ENCODE measurements at places on chromosomes 6 and 20. TPM values are rescaled to one million over a fixed set of nuclear protein-coding genes. Genes with fewer than 3 reads are reported as not detected.

- no peak for DNase-seq
These were observed 612.9 kb upstream of the MAN1A1 start for GRCh38 chr6:119962505-119962904.

DNA sequence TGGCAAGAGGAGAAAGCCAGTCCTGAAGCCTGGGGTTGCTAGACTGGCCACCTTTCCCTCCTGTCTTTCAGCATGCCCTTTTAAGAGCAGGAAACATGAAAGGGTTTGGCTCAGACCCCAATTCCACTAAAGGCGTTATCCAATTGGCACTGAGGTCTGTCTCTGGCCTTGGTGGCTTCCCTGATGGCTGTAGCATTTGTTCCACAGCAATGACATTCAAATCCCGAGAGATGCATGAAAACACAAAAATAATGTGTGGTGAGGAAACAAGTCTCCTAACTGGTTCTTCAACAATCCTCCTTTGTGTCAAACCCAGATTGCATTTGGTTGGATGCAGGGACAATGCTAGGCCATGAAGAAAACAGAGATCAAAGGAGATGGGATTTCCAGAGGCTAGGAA lies 56.5 kb upstream of the ADTRP start:
- no peak for DNase-seq

- DNase-seq = no peak
These were observed 59.2 kb upstream of the DUSP22 start for GRCh38 chr6:232982-233640.

DNA sequence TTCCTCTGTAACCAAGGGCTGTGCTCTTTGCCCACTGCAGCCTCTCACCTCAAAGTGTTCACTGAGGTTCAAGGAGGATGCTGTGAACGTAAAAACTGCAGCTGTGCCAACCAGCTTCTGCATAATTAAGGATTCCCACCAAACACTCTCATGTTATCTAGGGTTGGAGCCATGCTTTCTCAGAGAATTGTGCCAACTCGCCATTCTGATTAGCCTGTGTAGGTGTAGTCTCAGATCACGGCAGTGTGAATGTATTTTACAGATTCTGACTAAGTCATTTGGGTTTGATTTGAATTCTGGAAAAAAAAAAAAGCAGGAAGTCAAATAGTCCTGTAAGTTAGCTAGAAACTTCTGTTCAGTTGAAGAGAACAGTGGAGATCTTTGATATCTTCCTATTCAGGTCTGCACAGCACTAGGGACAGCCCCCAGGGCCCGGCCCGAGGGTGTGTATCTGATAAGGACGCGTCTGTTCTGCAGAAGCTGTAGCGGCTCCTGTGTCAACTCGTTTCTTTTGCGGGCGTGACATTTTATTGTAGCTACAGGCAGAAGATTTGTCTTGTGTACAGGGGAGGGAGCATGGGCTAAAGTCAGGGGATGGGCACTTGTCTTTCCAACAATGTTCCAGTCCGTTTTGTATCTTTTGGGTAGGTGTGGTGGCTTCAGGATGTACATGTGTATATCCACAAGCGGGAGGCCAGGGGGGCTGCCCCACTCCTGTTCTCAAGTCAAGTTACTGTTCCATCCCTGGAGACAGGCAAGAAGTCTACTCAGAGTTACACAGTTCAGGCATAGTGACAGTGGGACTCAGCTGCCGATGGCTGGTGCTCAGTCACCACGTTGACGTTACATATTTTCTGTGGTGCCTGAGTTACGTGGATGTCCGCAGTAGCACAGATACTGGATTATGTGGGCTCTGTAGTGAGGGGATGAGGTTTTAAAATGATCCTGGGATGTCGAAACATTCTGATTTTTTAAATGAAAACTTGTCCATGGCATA lies 12.4 kb downstream of the IRF4 start:
- DNase-seq = no peak

ACTL10 gene
- 1.0 TPM for total RNA-seq

DNA sequence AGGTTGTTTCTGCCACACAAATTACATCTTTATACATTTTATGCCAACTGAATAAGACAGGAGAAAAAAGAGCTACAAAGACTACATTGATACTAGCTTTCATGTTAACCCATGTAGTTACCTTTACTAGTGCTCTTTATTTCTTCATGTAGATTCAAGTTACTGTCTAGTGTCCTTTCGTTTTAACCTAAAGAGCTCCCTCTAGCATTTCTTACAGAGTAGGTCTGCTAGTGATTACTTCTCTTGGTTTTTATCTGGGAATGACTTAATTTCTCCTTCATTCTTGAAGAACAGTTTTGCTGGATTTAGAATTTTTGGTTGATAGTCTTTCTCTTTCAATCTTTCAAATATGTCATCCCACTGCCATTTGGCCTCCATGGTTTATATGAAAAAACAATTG lies 21.2 kb upstream of the NOP56 start:
- DNase-seq = no peak

DNA sequence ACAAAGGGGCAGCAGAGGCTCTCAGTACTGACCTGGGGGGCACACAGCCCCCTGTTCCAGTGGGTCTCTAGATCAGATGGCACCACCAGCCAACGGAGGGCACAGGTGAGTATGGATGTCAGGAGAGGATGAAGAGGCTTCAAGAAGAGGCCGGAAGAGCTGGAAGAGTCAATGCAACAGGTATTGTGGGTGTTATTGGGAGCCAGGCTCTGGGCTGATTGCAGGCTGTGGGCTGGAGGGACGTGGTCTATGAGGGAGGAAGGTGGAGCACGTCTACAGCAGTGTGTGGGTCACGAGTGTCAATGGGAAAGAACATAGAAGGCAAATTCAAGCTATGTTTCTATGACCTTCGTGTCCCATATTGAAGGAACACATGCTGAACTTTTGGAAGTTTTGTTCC lies 18.8 kb upstream of the TAGAP start:
- no peak for DNase-seq

TRIM26 gene
- 58.5 TPM for total RNA-seq

DNA sequence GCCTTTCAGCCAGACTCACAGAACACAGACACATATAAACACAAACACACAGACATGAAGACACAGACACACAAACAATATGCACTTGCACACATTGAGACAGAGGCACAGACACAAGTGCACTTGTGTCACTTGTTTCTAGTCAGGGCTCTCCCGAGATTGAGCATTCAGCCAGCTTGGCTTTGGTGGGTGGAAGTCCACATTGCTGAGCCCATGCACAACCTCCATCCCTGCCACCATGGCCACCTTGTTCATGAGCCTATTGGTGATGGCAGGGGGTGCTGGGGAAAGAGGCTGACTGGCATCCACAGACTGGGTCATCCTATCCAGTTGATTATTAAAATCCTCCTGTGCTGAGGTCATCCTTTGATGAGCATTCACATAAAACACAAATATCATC lies 11.5 kb upstream of the CST7 start:
- DNase-seq = no peak

- DNase-seq = no peak
These were observed 62.0 kb upstream of the PAX1 start for GRCh38 chr20:21643417-21643816.

- peak; percentile 73 for DNase-seq
These were observed 185.6 kb downstream of the TSHZ2 start for GRCh38 chr20:53157443-53158408.

- no peak for DNase-seq
These were observed 3.0 kb upstream of the IL17A start for GRCh38 chr6:52183131-52183713.

MCM9 gene
- total RNA-seq = 18.0 TPM

DNA sequence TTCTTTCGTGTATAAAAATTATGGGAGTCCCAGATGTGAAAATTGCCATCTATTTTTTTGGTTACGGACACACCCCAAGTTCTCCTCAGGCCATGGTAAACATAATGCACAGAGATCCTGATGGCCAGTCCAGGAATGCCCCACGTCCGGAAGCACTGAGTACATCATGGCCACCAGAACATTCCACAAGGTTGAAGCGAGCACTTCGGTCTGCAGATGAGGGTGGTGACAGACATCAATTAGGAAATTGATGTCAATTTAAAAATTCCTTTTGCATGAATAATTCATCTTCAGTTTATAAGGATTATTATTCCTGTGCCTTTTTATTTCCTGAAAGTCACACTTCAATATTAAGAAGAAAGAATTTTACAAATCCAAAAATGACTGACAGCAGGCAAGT lies 13.2 kb upstream of the EXOC2 start:
- DNase-seq = no peak

DNA sequence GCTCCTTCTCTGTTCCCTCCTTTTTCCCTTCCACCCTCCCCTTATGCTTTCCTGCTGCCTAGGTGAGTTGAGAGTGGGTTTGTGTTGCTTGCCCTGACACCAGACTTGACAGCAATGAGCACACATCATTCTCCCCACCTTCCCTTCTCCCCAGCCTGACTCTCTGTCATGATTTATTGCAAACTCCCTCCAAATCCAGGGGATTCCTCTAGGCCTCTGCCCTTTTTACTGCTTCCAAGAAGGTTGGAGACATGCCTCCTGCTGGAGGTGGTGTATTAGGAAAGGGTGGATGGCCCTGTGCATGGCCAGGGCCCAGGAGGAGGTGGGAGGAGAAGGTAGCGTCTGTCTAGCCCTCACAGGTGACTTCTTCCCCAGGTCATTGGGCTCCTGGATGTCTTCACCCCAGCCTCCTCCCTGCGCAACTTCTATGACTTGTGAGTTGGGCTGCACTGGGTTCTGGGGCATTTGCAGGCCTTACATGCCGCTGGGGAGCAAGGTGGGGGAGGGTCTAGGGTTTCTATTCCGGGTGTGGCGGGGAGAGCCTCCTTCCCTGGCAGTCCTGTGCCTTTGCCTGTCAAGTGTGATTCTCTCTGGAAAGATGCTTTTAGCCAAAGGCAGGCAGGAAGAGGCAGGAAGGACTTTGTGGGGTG lies 2.1 kb downstream of the MAPK13 start:
- no peak for DNase-seq

DNAAF9 gene
- total RNA-seq = 34.7 TPM

RBM24 gene
- total RNA-seq = 4.9 TPM
